ENCODE measurements at places on chromosomes 2 and 18.

DNA sequence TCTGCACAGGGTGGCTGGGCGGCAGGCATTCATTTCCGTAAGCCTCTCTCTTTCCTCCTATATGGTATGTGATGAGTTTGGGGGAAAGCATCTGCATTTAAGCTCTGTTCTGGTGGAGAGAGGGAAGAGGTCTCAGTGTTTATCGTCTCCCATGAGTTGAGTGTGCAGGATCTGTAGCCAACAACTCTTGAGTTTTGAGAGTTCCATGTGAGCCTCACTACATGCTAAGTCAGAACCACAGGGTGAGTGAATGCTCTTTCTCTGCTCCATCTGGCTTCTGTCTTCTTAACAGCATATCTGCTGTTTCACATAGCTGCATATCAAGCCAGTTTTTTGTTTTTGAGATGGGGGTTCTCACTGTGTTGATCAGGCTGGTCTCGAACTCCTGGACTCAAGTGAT lies 22.7 kb downstream of the RAB31 start:
- no peak for DNase-seq

- DNase-seq, result no peak
Measured at GRCh38 chr18:7629416-7629815, 62.3 kb downstream of the PTPRM start.

GRCh38 chr2:11419781-11420180 lies 46.2 kb downstream of the E2F6 start:
- no peak for DNase-seq

GRCh38 chr2:228377533-228377932 lies 196.0 kb upstream of the SPHKAP start:
- no peak for DNase-seq

DNA sequence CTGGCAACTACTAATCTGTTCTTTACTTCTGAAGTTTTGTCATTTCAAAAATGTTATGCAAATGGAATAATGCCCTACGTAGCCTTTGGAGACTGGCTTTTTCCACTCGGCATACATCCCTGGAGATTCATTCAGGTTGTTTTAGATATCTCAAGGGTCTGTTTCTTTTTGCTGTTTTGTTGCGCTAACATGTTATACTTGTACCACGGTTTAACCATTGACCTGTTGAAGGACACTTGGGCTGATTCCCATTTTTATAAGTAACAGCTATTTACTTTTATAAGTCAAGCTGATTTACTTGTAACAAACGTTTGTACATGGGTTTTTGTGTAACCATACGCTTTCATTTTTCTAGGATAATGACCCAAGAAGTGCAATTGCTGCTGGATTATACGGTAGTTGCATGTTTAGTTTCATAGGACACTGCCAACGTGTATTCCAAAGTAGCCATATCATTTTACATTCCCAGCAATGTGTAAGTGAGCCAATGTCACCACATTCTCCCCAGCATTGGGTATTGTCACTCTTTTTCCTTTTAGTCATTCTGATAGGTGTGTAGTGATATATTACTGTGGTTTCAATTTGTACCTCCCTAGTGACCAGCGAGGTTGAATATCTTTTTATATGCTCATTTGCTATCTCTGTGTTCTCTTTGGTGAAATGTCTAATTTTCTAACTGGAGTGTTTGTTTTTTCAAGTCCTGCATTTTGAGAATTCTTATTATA lies 36.5 kb upstream of the STAT4 start:
- no peak for DNase-seq

DNA sequence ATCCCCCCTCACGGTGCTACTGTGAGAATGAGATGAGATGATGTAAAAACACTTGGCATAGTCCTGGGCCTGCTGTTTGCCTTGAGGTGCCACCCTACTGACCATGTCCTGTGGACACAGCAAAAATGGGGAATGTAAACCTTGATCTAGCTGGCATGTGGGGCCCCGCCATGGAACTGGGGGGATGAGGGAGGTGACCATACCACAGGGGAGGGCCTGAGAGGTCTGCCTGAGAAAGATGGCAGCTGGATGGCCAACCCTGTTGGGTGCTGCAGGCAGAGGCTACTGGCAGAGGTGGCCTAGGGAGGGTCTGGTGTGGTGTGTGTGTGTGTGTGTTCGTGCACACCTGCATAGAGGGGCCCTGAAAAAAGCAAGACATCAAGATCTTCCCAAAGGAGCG lies 777 bp downstream of the HAAO start:
- DNase-seq, result no peak

GRCh38 chr18:6109743-6110142 lies 214.4 kb upstream of the TMEM200C start:
- no peak for DNase-seq

DNA sequence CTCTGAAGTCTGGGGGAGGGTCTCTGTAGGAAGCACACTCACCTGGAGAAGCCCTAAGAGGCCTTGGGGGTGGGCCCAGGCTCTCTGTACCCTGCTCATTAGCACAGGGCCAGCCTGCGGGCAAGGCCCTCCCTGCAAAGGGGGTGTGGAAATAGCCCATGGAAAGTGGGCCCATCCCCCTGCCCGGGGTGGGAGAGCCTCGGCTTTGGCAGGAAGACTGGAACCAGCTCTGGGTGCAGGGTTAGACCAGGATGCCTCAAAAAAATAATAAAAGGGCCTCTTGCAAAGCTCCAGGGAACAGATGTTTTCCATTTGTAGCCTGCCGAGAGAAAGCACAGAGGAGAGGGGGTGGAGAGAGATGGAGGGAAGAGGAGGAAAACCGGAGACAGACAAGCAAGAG lies 98.7 kb downstream of the STPG4 start:
- peak; percentile 92 for DNase-seq

DNA sequence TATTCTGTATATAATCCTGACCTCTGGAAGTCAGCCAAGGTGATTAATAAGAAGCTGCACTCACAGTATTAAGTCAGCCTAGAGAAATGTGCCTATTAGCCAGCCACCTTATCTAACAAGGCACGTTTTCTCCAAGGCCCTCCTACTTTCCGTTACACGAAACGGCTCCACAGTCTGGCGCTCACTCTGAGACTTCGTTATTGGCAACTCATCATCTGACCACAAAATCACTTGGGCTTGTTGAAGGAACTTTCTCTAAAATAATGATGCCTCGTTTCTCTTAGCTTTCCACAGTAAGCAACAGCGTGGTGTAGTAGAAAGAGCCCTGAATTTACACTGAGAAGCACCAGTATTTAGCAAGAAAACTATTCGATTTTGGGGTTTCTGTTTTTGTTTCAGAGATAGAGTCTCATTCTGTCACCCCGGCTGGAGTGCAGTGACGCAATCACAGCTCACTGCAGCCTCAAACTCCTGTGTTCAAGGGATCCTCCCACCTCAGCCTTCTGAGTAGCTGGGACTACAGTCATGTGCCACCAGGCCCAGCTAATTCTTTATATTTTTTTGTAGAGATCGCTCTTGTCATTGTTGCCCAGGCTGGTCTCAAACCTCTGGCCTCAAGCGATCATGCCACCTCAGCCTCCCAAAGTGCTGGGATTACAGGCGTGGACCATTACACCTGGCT lies 53.6 kb upstream of the SLC14A1 start:
- DNase-seq, result peak; percentile 50

DNA sequence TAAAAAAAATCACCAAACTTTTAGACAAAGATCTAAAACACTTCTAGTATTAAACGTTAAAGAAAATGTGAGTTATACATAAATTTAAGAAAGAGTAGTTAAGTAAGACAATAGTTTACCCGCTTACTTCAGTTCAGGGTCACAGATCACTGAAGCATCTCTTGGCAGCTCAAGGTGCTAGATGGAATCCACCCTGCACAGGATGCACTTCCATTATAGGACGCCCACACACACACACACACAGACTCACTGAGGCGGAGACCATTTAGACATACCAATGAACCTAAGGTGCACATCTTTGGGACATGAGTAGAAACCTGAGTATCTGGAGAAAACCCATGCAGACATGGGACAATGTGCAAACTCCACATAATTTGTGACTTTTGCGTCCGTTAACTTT lies 630.6 kb upstream of the ZNF804A start:
- no peak for DNase-seq

DNA sequence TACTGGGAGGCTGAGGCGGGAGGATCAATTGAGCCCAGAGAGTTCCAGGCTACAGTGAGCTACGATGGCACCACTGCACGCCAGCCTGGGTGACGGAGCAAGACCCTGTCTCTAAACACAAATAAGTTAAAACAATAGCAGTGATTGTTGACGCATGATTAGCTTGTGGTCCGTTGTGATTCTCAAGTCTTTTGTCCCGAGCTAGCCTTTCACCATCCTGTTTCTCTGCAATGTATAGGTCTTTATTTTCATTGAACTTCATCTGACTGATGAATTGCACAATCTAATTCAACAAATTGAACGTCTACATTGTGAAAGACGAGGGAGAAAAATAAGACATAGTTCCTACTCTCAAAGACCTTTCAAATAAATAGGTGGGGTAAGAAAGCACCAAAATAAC lies 8.8 kb upstream of the FZD7 start:
- no peak for DNase-seq

GRCh38 chr2:80858965-80859364 lies 554.4 kb upstream of the LRRTM1 start:
- DNase-seq, result no peak

- DNase-seq, result no peak
Measured at GRCh38 chr18:7822435-7823331, 255.6 kb downstream of the PTPRM start.

- DNase-seq, result no peak
Measured at GRCh38 chr2:17879913-17880274, 1.4 kb downstream of the KCNS3 start.

- no peak for DNase-seq
Measured at GRCh38 chr2:45874344-45874743, 222.9 kb downstream of the PRKCE start.

- DNase-seq, result peak; percentile 46
Measured at GRCh38 chr2:10124538-10125045, 2.1 kb downstream of the RRM2 start.

All from hepatic stellate cell (primary cell).